Muscle of leg (tissue), 16 donors: ENCODE measurements at places on chromosomes 1 and 21.

GRCh38 chr1:219460896-219461815 is 151.7 kb downstream of the ZC3H11B start:
- H3K27me3 ChIP-seq, result no peaks in the 10 kb centered on the region
- no peak overlapping the region for H3K27ac ChIP-seq
- peaks cover 9% of the 10 kb centered on the region for H3K4me1 ChIP-seq
- DNase-seq, result peak; percentile 54
- H3K36me3 ChIP-seq, result no peaks in the 10 kb centered on the region
- no peak overlapping the region for H3K4me3 ChIP-seq

DNA sequence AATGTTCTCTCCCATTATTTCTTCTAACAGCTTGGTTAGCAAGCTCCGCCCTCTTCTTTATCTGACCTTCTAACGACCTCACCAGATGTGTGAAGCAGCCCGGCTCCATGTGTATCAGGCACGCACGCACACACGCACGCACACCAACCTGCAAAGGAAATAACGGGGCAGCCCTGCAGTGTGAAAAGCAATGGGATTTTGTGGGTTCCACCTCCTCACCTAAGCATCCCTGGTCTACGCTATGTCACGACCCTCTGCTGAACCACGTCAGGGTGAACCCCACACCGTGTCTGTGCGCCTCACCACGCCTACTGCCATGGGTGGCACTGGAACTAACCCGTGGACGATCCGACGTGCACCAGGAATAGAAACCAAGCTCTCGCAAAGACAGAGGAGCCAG is 10.4 kb downstream of the SSU72 start:
- peaks cover 60% of the 10 kb centered on the region for H3K36me3 ChIP-seq
- no peak overlapping the region for H3K27ac ChIP-seq
- no peak overlapping the region for H3K4me3 ChIP-seq
- no peaks in the 10 kb centered on the region for H3K27me3 ChIP-seq

GRCh38 chr1:40171036-40171435 is 9.8 kb downstream of the RLF start:
- no peaks in the 10 kb centered on the region for H3K4me1 ChIP-seq
- no peaks in the 10 kb centered on the region for H3K27me3 ChIP-seq
- DNase-seq, result no peak
- H3K4me3 ChIP-seq, result no peak overlapping the region
- no peaks in the 10 kb centered on the region for H3K36me3 ChIP-seq
- H3K27ac ChIP-seq, result no peak overlapping the region

DNA sequence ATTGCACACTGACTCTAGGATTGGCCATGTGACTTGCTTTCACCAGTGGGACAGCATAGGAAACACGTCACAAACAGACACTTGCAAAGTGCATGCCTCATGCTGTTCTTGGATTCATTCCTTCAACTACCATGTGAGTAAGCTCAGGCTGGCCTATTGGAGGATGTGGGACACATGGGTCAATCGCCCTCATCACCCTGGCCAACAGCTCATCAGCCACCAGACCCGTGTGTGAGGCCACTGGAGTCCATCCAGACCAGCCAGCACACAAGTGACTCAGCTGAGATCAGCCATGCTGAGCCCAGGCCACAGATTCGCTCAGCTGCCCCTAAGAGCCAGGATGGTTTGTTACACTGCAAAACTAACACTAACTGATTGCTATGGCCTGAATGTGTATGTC is 216.1 kb upstream of the GRIK3 start:
- no peaks in the 10 kb centered on the region for H3K4me1 ChIP-seq
- H3K4me3 ChIP-seq, result no peak overlapping the region
- H3K36me3 ChIP-seq, result no peaks in the 10 kb centered on the region

DNA sequence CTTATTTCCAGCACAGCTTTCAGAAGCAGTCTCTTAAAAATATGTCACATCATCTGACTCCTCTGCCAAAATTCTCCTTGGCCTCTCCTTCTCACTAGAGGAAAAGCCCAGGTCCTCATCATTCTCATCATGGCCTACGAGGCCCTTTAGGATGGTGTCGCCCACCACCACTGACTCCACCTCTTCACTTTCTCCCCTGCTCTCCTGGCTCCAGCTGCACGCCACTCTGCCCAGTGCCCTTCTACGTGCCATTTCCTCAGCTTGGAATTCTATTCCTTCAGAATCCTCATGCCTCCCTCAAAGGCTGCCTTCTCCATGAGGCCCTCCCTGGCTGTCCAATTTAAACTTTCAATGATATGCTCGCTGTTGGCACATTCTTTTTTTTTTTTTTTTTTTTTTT is 25.3 kb upstream of the BTG2 start:
- H3K4me1 ChIP-seq, result peaks cover 86% of the 10 kb centered on the region
- no peak overlapping the region for H3K4me3 ChIP-seq
- no peaks in the 10 kb centered on the region for H3K27me3 ChIP-seq
- DNase-seq, result peak; percentile 33

DNA sequence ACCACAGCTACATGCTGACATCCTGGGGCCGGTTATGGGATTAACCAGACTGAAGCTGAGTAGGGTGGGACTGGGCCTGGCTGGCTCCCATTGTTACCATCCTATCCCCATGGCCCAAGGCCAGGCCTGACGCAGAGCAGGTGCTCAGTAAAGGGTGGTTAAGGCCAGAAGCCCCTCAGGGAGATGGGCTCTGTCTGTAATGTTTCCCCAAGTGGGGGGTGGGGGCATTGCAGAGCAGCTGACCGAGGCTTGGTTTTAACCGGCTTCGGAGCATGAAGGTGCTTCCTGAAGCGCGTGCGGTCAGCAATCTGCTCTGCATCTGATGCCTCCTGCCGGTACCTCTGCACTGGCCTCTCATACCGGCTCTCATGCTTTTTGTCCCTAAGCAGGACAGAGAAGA is 83.4 kb upstream of the ACTL8 start:
- peaks cover 16% of the 10 kb centered on the region for H3K36me3 ChIP-seq
- DNase-seq, result no peak
- no peaks in the 10 kb centered on the region for H3K27me3 ChIP-seq
- H3K4me3 ChIP-seq, result no peak overlapping the region

DNA sequence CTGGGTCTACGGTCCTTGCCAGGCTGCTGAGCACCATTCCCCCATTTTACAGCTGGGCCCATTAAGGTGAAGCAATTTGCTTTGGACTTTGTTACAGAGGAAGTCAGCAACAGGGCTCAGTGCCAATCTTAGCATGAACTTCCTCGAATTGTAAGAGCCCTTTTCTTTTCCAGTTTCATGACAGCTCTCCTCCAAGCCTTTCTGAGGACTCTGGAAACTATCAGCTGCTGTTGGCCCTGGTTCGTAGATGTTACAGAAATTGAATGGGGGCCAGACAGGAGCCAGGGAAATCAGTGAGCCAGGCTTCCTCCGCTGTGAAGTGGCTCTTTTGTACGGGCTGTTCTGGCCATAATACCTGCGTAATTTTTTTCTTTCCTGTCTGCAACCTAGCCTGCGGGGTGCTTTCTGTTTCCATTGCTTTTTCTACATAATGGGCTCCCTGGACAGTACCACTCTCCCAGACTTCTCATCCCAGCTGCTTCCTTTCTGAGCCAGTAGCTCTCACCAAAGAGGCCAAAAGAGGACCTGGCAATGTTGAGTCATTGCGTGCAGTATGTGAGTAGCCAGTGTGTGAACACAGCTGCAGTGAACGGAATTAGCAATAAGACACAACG is 386.3 kb downstream of the DISC1 start:
- H3K4me3 ChIP-seq, result peak overlapping the region; percentile 3
- no peaks in the 10 kb centered on the region for H3K27me3 ChIP-seq
- peak; percentile 95 for DNase-seq
- H3K4me1 ChIP-seq, result peaks cover 40% of the 10 kb centered on the region
- H3K27ac ChIP-seq, result peak overlapping the region; percentile 85

GRCh38 chr21:38780879-38781278 is 24.9 kb upstream of the ETS2 start:
- H3K36me3 ChIP-seq, result no peaks in the 10 kb centered on the region
- H3K27ac ChIP-seq, result no peak overlapping the region
- H3K4me1 ChIP-seq, result no peaks in the 10 kb centered on the region
- no peak overlapping the region for H3K4me3 ChIP-seq
- no peak for DNase-seq
